ENCODE measurements at places on chromosomes 13 and 19. TPM values are rescaled to one million over a fixed set of nuclear protein-coding genes. Genes with fewer than 3 reads are reported as not detected.

The C19orf33 gene
- 1.2 TPM for total RNA-seq

GRCh38 chr19:17860331-17860992 lies 752 bp downstream of the RPL18A start:
- no peak for DNase-seq

The CYP4F2 gene
- total RNA-seq = not detected

The B3GNT8 gene
- total RNA-seq = 3.3 TPM

GRCh38 chr19:35484252-35485036 lies 5.8 kb downstream of the KRTDAP start:
- DNase-seq = no peak

The ZNF625 gene
- 6.0 TPM for total RNA-seq

The ZNF726 gene
- total RNA-seq = 2.8 TPM

The YJEFN3 gene
- 2.9 TPM for total RNA-seq

DNA sequence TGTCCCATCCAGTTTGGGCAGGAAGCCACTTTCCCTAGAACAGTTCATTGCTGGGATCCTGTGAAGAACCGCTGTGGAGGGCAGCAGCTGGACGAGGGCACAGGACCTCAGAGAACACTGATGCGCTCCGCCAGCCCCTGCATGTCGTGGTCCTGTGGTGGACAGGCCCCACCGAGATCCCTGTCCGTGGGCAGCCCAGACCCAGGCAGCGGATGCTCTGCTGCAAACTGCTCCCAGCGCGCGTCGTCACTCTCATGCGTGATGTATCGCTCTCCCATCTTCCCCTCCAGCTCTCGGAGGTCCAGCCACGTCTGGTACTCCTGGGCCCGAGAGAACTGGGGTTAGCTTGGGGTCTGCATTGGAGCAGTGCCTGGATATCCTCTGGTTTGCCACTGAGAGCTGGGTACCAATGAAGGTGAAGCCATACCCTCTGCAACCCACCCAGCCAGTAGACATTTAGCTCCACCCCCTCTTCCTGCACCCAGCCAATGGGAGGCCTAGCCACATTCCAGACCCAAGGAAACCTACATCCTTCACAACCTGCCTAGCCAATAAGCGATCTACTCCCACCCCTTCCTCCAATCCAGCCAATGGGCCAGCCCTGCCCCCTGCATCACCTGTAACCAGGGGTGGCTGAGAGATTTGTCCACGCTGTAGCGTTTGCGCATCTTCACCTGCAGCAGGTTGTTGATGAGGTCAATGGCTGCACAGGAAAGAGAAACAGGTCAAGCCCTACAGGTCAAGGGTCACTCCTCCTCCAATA lies 13.6 kb upstream of the DACT3 start:
- no peak for DNase-seq

DNA sequence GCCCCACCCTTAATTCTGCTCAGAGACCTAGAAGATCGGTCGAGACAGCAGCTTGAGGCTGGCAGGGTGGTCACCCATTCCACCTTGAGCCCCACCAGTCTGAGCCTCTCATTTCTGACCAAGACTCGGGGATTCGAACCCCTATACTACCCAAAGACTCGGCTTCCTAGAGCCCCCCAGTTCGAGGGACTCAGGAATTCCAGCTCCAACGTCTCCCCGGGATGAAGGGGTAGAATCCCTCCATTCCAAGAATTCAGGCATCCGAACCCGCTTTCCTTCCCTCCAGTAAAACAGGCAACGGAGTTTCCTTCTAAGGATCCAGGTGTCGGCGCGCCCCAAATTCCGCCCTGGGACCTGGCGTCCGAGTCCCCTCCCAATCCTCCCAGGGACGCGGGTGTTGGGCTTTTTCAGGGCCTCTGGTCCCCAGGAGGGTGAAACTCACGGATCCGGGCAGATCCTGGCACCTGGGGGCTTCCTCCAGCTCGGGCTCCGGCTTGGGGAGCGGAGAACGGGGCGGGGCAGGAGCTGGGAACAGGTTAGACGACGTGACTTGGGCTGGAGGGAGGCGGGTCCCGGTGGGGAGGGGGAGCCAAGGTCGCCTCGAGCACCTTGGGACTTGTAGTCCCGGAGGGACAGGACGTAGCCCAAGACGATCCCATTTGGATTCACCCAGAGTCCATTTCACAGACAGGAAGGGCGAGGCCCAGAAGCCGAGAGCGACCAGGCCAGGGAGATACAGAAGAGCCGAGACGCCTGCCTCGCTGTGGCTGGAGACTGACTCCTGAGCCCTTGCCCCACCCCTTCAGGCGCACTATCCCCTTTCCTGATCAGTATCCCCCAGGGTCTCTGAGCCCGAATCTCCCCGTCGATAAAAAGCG lies at the start of gene PPP1R13L:
TSS of gene PPP1R13L (minus strand) at position 513 of the 878 bp plus-strand sequence. CDS start 6,751 bp downstream, outside the sequence.
- DNase-seq = peak; percentile 94

GRCh38 chr13:47846886-47847285 lies 154.2 kb downstream of the SUCLA2 start:
- DNase-seq = no peak
